Substantia nigra (tissue), 51 donors: ENCODE measurements at places on chromosomes 6 and 20.

GRCh38 chr6:169722362-169723199 is 1.7 kb downstream of the PHF10 start:
- peak; percentile 30 for DNase-seq

DNA sequence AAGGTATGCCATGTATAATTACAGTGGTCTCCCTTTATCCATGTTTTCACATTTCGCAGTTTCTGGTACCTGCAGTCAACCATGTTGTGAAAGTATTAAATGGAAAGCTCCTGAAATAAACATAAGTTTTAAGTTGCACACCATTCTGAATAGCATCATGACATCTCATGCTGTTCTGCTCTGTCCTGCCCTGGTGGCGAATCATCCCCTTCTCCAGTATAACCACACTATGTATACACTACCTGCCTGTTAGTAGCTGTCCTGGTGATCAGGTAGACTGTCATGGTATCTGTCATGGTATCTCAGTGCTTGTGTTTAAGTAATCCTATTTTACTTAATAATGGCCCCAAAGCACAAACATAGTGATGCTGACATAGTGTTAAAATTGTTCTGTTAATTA is 97.1 kb downstream of the ZFAND3 start:
- DNase-seq, result no peak

DNA sequence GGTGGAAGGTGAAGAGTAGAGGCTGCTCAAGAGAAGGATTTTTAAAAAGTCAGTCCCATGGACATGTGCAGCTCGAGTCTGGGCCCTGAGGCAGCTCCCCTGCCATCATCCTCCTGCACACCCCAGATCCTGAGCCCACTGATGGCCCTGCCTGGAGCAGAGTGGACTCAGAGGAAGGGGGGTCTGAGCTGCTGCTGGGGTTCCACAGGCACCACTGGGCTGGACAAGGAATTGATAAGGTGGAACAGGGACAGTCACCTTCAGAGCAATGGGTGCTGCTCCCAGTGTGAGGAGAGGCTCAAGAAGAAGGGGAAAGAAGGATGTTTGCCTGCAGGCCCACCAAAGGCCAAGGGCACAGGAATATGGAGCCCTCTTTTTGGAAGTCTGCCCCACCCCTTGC is 6.2 kb downstream of the ULBP2 start:
- DNase-seq, result no peak

DNA sequence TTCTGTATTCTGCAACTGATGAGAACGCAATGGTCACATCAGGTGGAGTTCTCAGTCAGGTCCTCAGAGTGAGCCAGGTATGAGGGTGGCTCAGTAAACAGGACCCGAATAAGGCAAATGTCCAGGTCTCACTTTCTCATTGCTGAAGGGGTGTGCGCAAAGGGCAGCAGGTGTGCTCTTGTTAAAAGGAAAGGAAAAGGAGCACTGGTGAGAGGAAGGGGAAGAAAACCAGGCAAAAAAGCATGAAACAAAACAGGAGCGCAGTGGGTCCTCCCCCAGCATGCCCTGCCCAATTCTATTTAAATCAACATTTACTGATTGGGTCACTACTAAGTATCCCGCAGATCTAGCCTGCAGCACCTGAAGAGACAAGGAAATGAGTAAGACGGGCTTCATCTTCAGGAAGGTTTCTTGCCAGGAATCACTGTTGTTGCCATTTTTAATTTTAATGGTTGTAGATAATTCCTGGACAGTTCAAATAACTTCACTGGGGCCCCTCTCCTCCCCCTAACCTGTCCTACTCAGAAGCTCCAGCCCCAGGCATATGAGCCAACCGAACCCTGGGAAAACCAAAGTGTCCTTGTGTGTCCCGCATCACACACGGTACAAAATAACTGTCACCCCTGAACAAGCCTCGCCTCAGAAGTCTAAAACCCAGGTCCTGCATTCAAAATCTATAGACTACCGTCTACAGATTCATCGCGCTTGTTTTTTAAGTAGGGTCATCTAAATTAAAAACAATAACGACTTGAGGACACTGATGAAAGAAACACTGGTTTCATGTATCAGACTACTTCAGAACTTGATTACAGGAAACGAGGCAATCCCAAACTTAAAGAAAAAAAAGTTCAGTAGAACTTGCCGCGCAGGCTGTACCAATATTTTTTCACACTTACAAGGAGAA is 980 bp downstream of the MBOAT1 start:
- DNase-seq, result no peak
